ENCODE measurements at places on chromosomes 1 and 21. TPM values are rescaled to one million over a fixed set of nuclear protein-coding genes. Genes with fewer than 3 reads are reported as not detected.

Gene CCNL2
- total RNA-seq = 66.5 TPM

DNA sequence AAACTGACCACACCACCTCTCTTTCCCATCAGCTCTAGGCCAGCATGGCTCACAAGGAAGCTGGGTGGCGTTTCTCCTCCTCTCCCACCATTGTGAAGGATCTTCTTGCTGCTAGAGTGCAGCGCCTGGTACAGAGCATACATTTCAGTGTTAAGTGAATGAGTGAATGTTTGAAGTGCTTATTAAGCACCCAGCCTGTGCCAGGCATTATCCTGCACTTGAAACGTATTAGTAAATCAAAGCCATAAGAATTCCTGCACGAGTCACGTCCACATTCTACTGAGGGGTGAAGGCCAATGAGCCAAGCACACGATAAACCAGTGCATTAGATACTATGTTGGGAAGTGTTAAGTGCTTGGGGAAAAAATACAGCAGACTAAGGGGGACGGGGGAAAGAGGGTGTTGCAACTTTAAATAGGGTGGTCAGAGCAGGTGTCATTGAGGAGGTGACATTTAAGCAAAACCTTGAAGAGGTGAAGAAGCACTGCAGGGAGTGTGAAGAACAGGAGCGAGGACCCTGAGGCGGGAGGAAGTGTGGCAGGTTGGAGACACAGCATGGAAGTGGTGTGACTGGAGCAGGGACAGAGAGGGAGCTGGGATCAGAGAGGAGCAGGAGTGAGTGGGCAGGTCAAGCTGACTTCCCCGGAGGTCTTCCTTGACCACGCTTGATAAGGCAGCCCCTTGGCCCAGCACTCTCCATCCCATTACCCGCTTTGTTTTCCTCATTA, 48.5 kb upstream of the LRRN2 start:
- H3K4me1 ChIP-seq = no peaks in the 10 kb centered on the region
- no peaks in the 10 kb centered on the region for H3K36me3 ChIP-seq
- DNase-seq = peak; percentile 38
- no peak overlapping the region for H3K27ac ChIP-seq
- H3K4me3 ChIP-seq = no peak overlapping the region

DNA sequence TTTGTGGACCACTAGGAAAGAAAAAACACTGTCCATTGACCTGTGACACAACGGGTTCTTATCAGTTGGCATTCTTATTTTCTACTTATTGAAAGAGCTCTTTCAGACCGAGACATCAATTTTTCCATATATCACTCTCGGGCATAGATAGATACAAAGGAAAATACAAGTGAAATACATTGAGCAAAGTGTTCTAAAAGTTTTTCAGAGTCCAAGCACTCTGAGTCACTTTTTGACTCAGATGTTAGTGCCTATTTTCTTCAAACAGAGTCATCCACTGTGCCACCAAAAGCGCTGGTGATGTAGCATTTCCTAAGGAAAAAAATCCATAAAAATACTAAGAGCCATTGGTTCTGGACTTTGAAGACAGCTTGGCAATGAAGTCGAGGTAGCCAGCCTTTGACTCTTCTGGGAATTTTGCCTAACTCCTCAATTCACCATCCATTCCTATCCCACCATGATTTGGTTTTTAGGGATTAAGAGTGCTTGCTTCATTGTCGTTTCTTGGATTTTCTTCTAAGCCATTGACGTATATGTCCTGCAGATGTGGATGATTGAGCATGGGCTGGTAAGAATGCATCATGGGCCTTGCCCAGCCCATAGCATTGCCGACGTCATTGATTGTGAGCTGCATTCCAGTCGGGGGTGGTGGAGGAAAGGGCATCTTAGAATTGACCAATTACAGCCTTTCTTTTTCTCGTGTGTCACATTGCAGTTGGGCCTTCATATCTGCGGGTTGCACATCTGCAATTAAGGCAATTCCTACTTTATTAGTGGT, 10.6 kb downstream of the GALNT2 start:
- no peaks in the 10 kb centered on the region for H3K36me3 ChIP-seq
- no peak overlapping the region for H3K27ac ChIP-seq
- no peaks in the 10 kb centered on the region for H3K27me3 ChIP-seq

DNA sequence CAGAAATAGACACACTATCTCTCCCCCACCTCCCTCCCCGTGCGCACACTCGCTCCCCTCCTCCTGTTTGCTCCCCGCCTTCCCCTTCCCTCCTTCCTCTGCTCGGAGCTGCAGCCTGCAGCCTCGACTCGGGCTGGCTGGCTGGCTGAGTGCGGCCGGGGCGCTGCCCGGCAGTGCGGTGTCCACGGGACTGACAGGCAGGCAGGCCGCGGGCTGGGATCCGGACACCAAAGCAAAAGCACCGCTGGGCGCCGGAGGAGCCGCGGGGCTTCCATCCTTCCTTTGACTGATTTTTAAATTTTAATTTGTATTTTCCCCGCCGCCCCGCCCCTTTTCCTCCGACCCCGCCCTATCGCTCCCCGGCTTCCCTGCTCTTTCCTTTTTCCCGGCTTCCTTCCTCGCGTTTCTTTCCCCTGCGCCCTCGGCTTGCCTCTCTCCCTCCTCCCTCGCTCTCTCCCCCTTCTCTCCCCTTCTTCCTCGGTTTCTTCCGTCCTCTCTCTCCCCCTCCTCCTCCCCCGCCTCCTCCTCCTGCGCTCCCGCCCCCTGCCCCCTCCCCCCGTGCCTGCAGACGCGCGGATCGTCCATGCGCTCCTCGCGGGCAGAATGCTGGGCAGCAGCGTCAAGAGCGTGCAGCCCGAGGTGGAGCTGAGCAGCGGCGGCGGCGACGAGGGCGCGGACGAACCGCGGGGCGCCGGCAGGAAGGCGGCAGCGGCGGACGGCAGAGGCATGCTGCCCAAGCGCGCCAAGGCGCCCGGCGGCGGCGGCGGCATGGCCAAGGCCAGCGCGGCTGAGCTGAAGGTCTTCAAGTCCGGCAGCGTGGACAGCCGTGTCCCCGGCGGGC, 109.4 kb downstream of the NAV1 start:
- peak overlapping the region; percentile 86 for H3K27ac ChIP-seq
- peak; percentile 77 for DNase-seq
- no peaks in the 10 kb centered on the region for H3K27me3 ChIP-seq
- H3K4me3 ChIP-seq = peak overlapping the region; percentile 93
- no peaks in the 10 kb centered on the region for H3K36me3 ChIP-seq

Gene CRYBG2
- not detected for total RNA-seq

- no peaks in the 10 kb centered on the region for H3K36me3 ChIP-seq
- H3K4me3 ChIP-seq = no peak overlapping the region
- no peak for DNase-seq
- no peaks in the 10 kb centered on the region for H3K27me3 ChIP-seq
- H3K27ac ChIP-seq = no peak overlapping the region
- peaks cover 8% of the 10 kb centered on the region for H3K4me1 ChIP-seq
Measured at GRCh38 chr1:25063591-25064416, 133.7 kb upstream of the RUNX3 start.

Gene CACHD1
- total RNA-seq = 2.6 TPM

- peaks cover 23% of the 10 kb centered on the region for H3K4me1 ChIP-seq
- H3K36me3 ChIP-seq = peaks cover 47% of the 10 kb centered on the region
- no peak for DNase-seq
- no peaks in the 10 kb centered on the region for H3K27me3 ChIP-seq
- no peak overlapping the region for H3K27ac ChIP-seq
- H3K4me3 ChIP-seq = no peak overlapping the region
Measured at GRCh38 chr1:108605633-108606032, 45.7 kb downstream of the EEIG2 start.

GRCh38 chr1:36081926-36082485, 1.9 kb upstream of the TEKT2 start:
- peaks cover 14% of the 10 kb centered on the region for H3K4me1 ChIP-seq
- no peak overlapping the region for H3K27ac ChIP-seq
- H3K36me3 ChIP-seq = no peaks in the 10 kb centered on the region
- no peak for DNase-seq
- H3K27me3 ChIP-seq = peaks cover 14% of the 10 kb centered on the region

Data from heart left ventricle (tissue), 16 donors.